Retina (tissue), 1 donor: ENCODE measurements at places on chromosomes 6 and 20.

GRCh38 chr6:5105146-5105545, 20.0 kb downstream of the PPP1R3G start:
- DNase-seq = no peak

- DNase-seq = no peak
Observed at GRCh38 chr6:121759370-121759769, 323.9 kb downstream of the GJA1 start.

GRCh38 chr6:3664625-3665041, 86.9 kb downstream of the PXDC1 start:
- DNase-seq = no peak

GRCh38 chr20:25223765-25224720, 23.8 kb upstream of the PYGB start:
- no peak for DNase-seq

DNA sequence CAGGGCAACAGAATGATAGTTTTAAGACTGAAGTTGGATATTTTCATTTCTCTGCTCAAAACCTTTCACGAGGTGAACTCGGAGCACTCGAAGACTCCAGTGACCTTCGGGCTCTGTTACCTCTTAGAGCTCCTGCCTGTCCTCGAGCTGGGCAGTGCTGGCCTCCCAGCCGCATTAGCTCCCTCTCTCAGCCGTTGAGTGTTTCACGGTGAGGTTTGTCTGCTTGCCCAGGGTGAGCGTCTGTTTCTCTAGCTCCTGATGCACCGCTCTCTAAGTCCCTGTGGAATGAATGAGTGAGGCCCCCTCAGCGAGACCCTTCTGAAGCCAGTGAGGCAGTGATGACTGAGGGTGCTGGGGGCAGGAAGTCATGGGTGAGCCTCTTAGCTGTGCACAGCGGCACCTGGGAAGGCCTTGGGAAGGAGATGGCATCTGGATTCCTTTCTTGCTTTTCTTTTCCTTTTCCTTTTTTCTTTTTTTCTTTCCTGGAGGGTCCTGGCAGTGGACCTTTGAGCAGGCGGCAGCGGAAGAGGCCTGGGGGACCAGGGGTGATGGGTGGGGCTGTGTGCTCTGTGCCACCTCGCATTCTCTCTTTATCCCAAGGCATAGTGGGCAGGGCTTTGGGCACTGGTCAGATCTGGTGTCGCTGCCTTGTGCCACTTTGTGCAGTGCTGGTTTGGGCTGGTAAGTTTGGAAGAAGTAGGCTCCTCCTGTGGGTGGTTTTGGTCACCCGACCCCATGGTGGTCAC, 2.2 kb downstream of the PSMG4 start:
- no peak for DNase-seq

- peak; percentile 15 for DNase-seq
Observed at GRCh38 chr6:127420556-127420955, 38.6 kb downstream of the KIAA0408 start.

DNA sequence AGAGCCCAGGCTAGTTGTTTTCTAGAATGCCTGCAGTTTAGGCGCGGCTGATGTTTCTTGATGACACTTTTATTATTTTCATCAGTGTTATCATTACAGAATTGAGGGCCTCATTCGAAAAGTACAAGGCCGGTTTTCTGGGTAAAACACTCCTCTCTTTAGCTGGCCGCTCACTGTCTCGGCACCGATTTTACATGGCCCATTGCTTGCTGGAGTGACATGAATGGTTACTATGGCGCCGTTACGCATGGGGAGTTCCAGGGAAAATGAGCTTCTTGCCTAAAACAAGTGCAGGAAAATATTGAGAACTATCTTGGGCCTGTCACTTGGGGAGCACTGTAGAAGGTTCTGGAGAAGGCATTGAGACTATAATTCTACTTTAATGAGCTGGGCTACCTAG, 317.8 kb downstream of the CDH4 start:
- DNase-seq = peak; percentile 79

- peak; percentile 77 for DNase-seq
Observed at GRCh38 chr20:4167261-4168021, 152.1 kb upstream of the RNF24 start.

GRCh38 chr6:127205036-127205435, 61.6 kb upstream of the RNF146 start:
- DNase-seq = no peak

DNA sequence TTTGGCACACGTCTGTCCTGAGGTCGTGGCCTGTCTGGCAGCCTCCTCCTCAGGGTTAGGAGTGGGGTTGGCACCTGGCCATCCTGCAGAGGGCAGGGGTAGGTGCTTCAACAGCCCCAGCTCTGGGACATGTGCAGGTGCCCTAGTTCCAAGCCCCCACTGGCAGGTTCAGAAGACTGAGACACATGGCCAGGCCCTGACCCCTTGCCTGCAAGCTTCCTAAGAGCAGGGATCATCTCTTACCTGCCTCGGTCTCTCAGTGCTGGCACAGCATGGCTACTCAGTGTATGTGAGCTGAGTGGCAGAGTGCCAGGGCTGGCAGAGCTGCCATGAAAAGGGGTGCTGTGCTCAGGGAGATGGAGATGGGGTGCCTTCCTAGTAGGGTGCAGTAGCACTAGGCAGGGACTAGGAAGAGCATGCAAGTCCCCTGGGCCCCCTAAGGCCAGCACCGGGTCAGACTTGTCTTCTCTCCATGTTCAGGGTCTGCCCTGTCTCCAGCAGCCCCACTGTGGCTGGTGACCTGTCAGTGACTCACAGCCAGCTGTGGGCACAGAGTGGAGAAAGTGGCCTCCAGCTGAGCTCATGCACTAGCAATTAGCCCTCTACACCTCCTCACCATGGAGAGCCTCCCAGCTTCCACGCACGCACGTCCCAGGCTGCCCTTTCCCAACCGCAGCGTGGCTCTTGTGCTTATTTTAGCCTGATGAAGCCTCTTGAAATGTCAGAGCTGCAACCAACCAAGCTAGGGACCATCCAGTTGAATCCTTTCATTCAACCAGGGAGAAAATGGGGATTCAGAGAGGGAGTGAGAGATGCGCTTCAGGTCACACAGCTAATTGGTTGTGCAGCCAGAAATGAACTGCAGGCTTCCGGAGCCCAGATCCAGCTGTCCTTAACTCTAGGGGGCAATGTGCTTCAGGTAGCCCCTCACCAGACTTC, 116.6 kb downstream of the MRPL14 start:
- DNase-seq = peak; percentile 55

DNA sequence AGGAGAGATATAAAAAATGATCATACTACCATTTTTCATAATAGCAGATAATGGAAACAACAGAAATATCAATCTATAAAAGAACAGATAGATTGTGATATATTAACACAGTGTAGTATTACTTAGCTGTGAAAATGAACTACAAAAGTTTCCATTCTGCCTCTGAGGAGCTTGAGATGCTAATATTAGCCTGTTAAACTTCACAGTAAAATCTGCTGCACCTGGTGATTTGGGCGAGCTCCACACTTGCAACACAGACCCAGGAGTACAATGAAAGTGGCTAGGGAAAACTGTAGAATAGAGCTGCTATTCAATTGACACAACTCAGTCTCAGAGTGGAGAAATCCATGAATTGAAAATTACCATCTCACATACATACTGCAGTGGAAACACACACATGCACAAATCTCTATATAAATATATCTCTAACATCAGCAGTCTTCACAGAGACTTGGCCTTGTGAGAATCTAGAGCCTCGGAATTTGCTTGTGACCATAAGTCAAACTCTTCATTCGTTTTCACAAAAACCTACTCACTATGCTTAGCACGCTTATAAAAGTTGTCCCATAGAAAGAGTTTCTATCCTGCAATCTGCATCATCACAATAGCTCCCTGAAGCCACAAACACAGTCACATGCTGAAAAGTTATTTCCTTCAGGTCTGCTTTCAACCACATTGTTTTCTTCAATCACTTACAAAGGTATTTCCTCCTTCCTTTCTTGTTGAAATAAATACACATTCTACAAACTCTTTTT, 133.0 kb downstream of the PAK5 start:
- no peak for DNase-seq

DNA sequence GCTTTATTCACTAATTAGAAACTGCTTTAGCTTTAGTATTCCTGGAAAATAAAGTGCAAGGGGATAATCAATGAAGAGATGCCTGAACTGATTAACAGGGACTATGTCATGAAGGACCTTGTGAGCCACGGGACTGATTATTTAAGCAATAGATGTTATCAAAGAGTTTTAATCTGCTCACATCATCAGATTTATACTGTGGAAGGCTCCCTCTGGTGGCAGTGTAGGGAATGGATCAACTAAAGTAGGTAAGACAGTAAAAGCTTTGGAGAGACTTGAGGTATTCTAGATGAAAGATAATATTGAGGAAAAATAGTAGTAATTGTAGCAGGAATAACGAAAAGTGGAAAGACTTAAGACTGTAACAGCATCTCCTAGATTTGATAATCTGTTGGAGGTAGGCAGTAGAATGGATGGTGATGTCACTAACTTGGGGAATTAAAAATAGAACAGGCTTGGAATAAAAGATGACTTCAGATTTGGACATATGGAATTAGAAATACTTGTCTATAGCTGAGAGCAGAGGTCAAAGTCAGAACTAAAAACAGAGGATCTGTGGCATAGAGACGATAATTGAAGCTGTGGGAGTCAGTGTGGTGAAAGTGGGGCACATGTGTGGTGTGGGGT, 80.3 kb upstream of the HTR1E start:
- DNase-seq = peak; percentile 9

DNA sequence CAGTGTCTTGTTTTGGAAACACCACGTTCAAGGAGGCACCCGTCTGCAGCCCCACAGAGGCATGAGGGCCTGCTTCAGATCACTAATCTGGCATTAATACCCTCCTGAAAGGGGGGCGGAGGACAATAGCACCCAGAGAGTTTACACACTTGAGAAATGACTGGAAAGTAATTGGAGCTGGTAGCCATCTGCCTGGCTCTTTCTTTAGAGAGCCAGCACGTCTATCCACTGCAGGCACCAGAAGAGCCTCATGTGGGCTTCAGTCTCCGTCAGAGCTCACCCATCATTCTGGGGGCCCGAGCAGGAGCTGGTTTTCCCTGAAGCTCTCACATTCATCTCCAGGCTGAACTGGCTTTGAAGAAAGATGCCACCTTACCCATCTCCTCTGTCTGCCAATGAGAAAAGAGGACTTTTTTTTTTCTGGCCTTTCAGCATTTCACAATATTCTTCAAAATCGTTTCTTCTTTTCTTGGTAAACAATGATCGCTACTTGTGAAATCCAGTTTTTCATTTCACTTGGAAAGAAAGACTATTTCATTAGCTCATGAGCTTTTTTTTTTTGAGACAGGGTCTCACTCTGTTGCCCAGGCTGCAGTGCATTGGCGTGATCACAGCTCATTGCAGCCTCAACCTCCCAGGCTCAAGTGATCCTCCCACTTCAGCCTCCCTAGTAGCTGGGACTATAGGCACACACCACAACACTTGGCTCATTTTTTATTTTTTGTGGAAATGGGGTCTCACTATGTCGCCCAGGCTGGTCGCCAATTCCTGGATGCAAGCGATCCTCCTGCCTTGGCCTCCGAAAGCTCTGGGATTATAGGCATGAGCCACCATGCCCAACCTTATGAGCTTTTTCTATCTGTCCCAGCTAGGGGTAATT, 124.7 kb upstream of the ZNF217 start:
- no peak for DNase-seq

DNA sequence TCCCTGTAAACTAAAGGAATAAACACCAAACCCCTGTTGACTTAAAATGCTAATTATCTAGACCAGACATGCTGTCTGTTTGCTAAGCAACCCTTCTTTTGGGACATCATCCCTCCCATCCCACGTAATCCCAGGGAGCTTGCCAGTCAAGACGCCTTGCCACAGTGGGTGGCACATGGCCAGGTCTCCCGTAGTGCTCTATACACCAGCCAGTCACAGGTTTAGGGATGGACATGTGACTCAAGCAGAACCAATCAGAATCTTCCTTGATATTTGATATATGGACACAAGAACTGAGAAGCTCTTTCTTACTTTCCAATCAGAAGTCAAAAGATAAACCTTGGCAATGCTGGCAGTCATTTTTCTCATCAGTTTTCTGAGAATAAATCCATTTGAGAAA, 60.0 kb downstream of the CNKSR3 start:
- DNase-seq = no peak

- no peak for DNase-seq
Observed at GRCh38 chr6:15519681-15520080, 143.1 kb downstream of the DTNBP1 start.
